Psoas muscle (tissue), 8 donors: ENCODE measurements at places on chromosomes 4 and X.
A peak's percentile ranks its signal among the peaks of the same experiment; 100 is the strongest.

DNA sequence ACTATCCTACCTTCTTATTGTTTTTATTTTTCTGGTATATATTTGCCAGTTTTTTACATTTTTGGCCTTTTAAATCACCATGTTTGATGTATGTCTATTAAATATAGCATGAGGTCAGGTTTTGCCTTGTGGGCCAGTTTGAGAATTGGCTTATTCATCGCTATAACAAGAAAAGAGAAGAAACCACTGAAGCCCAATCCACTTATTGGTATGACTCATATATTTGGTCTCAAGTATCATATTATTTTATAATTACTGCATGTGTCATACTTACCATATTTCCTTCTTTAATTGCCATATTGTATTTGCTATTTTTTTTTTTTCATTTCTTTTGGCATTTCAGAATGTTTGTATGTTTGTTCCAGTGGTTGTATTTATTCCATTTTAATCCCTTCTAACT is 99.3 kb downstream of the IRF2 start:
- DNase-seq, result no peak

DNA sequence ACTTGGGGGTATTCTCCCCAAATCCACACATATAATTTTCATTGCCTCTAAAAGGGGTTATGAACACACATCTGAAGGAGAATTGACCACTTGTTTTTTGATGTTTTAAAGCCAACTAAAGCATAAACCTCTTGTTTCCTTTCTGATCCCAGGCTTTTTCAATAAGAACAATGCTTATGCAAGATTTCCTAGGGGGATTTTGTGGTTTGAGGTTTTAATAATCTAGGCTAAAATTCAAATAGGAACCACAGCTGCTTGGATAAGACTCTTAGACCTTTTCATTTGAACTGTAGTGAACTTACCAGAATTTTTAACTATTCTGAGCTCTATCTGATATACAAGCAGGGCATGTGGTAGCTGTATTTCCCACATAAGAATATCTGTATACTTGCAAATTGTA is 651.1 kb downstream of the ANKRD50 start:
- no peak for DNase-seq

- DNase-seq, result no peak
Measured at GRCh38 chrX:17521871-17522693, 147.1 kb downstream of the NHS start.

DNA sequence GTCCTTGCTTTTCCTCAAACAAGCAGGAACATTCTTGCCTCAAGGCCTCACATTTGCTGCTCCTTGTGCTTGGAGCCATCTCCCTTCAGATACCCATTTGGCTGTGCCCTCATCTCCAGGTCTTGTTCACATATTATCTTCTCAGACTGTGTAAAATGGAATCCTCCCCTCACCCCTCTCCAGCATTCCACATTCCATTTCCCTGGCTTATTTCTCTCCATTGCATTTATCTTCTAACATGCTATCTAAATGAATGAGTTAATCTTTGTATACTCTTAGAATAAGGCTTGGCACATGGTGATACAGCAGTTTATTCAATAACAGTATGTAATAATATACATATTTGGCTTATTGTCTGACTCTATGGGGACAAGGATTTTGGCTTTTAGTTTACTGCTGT is 8.8 kb upstream of the GALNT7 start:
- no peak for DNase-seq

GRCh38 chrX:49177338-49177833 is 5.7 kb downstream of the PLP2 start:
- DNase-seq, result no peak

DNA sequence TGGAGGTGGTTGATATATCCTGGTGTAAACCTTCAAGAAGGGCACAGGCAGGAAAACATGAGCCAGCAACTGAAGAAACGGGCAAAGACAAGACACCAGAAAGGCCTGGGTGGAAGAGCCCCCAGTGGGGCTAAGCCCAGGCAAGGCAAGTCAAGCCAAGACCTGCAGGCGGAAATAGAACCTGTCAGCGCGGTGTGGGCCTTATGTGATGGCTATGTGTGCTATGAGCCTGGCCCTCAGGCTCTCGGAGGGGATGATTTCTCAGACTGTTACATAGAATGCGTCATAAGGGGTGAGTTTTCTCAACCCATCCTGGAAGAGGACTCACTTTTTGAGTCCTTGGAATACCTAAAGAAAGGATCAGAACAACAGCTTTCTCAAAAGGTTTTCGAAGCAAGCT is 7.2 kb downstream of the ZFP42 start:
- no peak for DNase-seq

DNA sequence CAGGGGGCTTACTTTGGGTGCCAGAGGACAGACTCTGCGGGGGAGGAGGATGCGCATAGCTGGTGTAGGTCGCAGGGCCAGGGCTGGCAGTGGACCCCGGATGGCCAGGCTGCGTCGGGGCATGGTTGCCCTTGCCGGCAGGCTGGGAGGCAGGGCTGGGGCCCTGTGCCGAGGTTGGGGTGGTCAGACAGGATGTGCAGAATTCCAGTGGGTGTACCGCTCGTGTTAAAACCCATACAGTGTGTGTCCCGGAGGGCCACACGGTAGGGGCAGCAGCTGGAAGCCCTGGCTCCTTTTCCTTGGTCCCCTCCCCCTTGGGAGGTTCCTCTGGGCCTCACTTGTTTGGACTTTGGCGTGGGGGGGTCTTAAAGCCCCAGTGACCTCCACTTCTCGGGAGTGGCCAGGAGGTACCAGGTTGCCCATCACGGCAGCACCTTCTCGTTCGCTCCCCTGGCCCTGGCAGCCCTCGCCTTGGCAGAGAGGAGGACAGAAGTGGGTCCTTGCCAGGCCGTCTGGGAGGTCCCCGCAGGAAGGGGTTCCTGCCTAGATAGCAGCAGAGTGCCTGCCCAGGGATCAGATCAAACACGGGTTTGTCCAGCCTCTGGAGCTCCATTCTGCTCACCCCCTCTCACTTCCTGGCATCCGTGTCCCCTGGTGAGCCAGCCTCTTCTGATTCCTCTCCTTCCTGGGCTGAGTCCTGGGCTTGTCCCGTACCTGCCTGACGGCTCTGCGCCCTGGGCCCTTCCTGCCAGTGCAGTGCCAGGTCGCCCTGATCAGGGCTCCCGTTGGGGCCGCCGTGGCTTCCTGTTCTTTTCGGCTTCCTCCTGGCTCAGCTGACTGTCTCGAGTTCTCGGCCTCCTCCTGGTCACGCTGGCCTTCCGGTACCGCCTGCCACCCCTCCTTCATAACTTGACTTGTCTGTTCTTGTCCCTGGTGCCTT is 56.7 kb upstream of the HGFAC start:
- DNase-seq, result no peak

- DNase-seq, result no peak
Measured at GRCh38 chrX:140525448-140525847, 20.6 kb upstream of the SOX3 start.

GRCh38 chr4:163344147-163345125 is 744 bp downstream of the NPY5R start:
- DNase-seq, result peak; percentile 49

GRCh38 chr4:125714845-125715244 is 400.1 kb downstream of the FAT4 start:
- no peak for DNase-seq
